ENCODE measurements at places on chromosomes 2 and 18.

DNA sequence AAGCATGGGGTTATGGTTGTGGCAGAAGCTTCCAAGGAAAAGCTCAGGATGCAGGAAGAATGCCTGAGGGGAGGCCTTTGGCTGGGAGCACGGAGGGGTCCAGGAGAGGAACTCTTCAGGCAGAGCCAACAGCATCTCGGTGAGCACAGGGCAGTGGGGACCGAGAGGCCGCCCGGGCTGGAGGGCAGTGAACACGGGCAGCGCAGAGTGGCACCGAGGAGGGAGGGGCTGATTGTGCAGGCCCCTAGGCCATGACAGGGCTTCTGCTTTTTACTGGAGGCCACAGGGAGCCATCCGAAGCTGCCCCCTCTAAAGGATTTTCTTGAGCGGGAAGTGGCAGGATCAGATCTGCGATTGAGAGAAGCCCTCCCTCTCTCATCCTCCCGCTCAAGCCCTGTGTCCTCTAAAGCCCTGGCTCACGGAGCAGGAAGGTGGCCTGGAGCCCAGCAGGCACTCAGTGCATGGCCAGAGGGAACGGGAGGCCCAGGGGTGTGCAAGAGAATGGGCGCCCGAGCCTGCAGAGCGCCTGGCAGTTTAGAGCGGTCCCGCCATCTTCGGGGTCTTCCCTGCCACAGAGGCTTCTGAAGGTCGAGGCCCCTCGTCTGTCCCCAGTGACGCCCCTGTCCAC is 110.0 kb upstream of the STON1 start:
- DNase-seq: no peak

DNA sequence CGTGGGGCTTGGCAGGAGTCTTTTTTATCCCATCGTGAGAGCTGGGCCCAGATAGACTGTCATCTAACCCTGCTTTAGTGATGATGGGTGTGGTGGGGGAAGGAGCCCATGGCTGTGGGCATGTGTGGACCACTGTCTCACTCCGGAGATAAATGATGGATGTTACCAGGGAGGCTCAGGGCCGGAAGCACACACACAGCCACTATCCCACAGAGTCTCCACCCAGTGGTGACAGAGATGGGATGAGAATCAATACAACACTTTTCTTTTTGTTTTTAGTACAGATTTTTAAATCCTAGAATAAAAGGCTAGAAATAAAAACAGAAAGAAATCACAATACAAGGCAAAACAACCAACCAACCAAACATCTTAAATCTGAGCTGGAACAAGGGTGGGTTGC is 233.4 kb downstream of the SOX11 start:
- DNase-seq: no peak

GRCh38 chr2:68727683-68728375 is 6.8 kb upstream of the ARHGAP25 start:
- no peak for DNase-seq

- no peak for DNase-seq
These were observed 54.5 kb downstream of the MOCOS start for GRCh38 chr18:36241831-36242230.

DNA sequence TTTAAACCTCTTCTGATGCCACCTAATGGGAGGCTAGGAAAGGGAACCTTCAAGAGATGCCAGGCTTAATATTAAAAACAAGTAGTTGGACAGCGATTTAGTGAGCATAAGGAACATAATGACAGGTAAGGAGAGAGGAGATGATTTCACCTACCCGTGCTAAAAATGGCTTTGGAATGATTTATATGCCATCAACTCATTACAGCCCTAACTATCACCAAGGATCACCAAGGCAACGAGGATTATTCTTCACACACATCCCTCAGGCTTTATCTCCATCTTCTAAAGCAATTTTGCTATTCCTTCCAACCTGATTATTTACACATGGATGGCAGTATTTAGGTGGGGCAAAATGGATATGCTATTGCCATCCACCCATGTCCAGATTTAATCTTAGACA is 237.8 kb downstream of the DCC start:
- no peak for DNase-seq

GRCh38 chr2:68319398-68320117 is at the start of gene CNRIP1:
TSS of gene CNRIP1 (minus strand) at chr2:68319949. CDS start at chr2:68319400, 549 bp downstream.
- no peak for DNase-seq

DNA sequence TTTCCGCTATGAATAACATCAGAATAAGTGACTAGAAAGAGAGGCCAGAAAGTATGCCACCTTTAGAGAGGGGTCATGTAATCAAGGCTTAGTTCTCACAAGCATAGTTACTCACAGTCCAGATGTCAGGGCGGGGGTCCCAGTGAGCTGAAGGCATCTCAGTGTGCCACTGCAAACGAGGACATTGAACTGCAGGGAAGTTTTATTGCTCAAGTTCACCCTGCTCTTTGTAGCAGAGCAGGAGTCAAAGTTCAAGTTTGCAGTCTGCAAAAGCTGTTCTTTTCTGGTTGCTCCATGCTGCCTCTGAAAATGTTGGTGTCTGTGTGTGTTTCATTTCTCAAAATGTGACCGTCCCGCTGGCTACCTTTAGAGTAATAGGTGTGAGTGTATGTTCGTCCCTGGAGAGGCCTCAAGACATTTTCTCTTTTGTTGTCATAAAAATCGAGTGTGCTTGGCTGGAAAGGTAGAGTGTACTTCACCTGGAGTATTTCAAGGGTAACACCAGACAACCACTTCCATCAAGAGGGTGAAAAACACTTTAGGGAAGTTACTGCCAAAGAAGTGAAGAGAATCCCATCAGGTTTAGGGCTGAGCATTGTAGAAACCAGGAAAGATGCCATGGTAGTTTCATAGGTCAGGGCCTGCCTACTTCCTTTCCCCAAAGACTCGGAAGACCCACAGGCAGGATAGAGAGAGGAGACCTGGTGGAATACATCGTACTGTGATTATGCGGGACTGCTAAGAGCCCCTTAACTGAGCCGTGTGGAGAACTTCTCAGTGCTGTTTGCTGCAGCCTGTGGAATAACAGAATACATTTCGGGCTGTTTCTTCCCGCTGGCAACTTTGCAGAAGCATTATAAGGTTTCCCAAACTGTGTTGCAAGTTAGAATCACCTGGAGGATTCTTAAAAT is 89.9 kb downstream of the LYPD6 start:
- DNase-seq: no peak
